Right atrium auricular region (tissue), 2 donors: ENCODE measurements at places on chromosomes 13 and 19. TPM values are rescaled to one million over a fixed set of nuclear protein-coding genes. Genes with fewer than 3 reads are reported as not detected.

PROZ gene
- total RNA-seq = not detected

ANGPTL8 gene
- not detected for total RNA-seq

IL17D gene
- total RNA-seq = 1.9 TPM

IGFL3 gene
- not detected for total RNA-seq

C19orf44 gene
- 2.3 TPM for total RNA-seq

CALR3 gene
- not detected for total RNA-seq

SBNO2 gene
- 17.7 TPM for total RNA-seq

KLF1 gene
- 0.26 TPM for total RNA-seq

OLFM2 gene
- total RNA-seq = 3.5 TPM

MTIF3 gene
- 113 TPM for total RNA-seq

ZNF415 gene
- 14.1 TPM for total RNA-seq

TMEM86B gene
- total RNA-seq = not detected

TEX29 gene
- total RNA-seq = not detected

DPP9 gene
- total RNA-seq = 50.4 TPM

ZNF229 gene
- total RNA-seq = 6.0 TPM

FBN3 gene
- not detected for total RNA-seq

LGALS16 gene
- total RNA-seq = not detected

WASF3 gene
- 14.4 TPM for total RNA-seq

ZNF575 gene
- not detected for total RNA-seq

FUT2 gene
- not detected for total RNA-seq

KLK7 gene
- 1.5 TPM for total RNA-seq

PDX1 gene
- not detected for total RNA-seq

B3GNT3 gene
- total RNA-seq = not detected

CCDC70 gene
- not detected for total RNA-seq

TMPRSS9 gene
- total RNA-seq = not detected

RXFP2 gene
- not detected for total RNA-seq
